GF-D8 (cell line): ENCODE measurements at places on chromosomes 1 and 21.

DNA sequence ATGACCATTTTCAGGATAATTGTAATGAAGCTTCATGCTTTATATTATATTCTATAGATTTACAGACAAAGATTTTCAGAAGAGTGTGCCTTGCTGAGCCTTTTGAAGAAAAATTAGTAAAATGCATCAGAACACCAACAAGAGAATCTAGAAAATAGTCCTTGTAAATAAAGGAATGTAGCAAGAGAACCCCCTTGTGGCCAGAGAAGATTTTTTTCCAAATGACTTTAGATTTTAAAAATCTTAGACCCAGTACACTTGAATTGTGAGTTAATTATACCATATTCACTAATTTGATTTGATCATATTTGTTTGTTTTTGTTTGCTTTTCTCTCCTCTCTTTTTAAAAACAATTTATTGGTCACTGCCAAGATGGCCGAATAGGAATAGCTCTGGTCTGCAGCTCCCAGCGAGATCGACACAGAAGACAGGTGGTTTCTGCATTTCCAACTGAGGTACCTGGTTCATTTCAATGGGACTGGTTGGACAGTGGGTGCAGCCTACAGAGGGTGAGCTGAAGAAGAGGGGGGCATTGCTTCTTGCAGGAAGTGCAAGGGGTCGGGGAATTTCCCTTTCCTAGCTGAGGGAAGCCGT, 12.8 kb upstream of the IFI44L start:
- no peak for DNase-seq

DNA sequence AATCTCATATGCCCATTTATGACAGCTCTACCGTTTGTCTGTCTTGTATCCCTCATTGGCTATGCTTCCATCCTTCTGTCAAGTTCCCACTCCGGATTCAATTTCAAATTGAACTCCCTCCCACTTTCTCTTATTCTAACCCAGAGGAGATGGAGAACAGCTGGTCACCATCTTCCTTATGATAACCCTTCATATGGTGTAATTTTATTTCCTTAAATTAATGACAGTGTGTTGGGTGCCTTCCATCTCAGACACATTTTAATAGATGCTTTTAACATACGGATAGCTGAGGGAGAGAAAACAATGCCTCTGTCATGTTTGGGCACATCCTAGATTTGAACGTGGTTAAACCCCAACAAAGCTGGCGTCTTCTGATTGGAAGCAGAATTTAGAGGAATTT, 103.0 kb upstream of the PLXNA2 start:
- DNase-seq = no peak

GRCh38 chr21:45450423-45451090, 45.6 kb downstream of the COL18A1 start:
- DNase-seq = no peak

DNA sequence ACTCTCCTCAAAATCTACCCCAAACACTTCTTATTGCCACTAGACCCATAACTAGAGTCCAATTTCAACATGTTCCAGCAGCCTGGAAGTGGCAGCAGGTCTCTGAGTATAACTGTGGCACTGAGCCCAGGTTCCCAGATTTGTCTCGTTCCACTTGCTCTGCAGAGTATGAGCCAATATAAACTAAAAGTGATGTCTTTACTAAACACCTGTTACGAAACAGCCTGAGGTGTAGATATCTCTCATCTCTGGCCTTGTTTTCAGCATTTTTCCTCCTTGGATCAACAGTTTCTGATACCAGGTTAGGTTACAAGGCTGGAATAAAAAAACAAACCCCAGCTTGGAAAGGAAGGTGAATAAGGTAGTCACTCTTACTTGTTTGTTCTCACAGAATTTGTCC, 25.2 kb upstream of the PRDX6 start:
- DNase-seq = no peak

GRCh38 chr1:71295350-71295749, 214.5 kb upstream of the ZRANB2 start:
- DNase-seq = no peak

- no peak for DNase-seq
These were observed 338.9 kb upstream of the PRMT6 start for GRCh38 chr1:106717591-106717990.

GRCh38 chr1:115469703-115470476, 131.8 kb upstream of the NGF start:
- DNase-seq = no peak

GRCh38 chr1:68594851-68595250, 98.0 kb upstream of the DEPDC1 start:
- DNase-seq = no peak

DNA sequence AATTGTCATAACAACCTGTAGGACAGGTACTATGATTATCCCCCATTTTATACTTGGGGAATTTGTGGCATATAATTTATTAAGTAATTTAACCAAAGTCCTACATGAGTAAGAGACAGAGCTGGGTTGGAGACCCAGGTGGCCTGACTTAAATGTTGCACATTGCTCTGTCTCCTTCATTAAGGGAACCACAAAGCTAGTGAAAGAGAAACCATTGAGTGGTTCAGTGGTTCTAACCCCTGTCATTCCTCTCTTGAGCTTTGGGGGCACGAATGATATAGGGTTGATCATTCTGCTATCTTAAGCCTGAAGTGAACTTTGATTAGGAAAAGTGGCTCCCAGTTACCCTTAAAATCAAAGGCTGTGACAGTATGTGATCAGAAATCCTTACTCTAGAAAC, 5.3 kb upstream of the MAP3K7CL start:
- no peak for DNase-seq

- no peak for DNase-seq
These were observed 14.1 kb upstream of the RNF223 start for GRCh38 chr1:1088029-1088800.

DNA sequence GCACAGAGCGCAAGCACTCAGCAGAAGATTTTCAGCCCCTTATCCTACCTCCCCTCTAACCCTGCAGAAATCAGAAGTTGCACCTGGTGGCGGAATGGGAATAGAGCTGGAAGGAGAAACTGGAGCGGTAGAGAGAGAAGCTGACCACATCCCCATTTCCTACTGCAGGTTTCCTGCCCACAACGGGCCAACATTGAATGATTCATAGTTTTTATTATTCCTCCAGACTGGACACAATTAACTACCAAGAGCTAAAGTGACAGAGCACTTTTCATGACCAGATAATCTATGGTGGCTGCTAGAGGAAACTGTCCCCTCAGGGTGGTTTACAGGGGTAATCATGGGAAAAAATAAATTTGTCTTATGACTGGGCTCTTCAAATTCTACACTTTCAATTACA, 21.3 kb upstream of the LRRC8D start:
- peak; percentile 18 for DNase-seq

GRCh38 chr1:23585321-23586022, 26.2 kb upstream of the ID3 start:
- DNase-seq = no peak

GRCh38 chr1:220045356-220046051, 801 bp downstream of the EPRS1 start:
- DNase-seq = no peak

- no peak for DNase-seq
These were observed 24.2 kb downstream of the CEP170 start for GRCh38 chr1:243230914-243231313.

DNA sequence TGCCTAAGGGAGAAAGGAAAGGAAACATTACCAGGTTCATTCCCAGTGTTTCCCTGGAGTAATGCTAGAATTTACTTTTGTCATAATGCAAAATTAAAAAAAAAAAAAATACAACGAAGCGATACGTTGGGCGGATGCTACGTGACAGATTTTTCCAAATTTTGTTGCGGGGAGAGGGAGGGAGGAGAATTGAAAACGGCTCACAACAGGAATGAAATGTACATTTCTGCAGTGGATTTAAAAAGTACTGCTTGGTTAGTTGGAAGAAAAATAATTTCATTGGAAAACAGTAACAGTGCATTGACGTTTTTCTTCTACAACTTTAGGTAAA, 157.5 kb downstream of the RUNX1 start:
- DNase-seq = no peak

GRCh38 chr1:156390469-156391365, 21.7 kb downstream of the RHBG start:
- DNase-seq = no peak

GRCh38 chr1:47569681-47570470, 132.0 kb downstream of the FOXD2 start:
- no peak for DNase-seq

DNA sequence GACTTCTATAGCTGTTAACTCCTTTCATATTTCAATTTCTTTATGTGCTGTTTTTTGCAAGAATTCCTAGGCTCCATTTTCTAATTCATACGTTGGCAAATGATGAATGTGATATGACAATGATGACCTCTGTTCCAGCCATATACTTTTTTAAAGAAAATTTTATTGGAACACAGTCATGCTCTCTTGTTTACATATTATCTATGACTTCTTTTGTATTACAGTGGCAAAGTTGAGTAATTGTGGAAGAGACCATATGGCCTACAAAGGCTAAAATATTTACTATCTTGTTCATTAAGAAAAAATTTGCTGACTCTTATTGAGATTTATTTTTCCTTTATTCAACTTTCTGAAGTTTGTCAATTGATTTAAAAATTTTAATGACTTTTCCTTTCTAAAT, 7.1 kb downstream of the IFI44L start:
- DNase-seq = no peak

GRCh38 chr1:6962478-6962995, 177.3 kb downstream of the CAMTA1 start:
- no peak for DNase-seq

DNA sequence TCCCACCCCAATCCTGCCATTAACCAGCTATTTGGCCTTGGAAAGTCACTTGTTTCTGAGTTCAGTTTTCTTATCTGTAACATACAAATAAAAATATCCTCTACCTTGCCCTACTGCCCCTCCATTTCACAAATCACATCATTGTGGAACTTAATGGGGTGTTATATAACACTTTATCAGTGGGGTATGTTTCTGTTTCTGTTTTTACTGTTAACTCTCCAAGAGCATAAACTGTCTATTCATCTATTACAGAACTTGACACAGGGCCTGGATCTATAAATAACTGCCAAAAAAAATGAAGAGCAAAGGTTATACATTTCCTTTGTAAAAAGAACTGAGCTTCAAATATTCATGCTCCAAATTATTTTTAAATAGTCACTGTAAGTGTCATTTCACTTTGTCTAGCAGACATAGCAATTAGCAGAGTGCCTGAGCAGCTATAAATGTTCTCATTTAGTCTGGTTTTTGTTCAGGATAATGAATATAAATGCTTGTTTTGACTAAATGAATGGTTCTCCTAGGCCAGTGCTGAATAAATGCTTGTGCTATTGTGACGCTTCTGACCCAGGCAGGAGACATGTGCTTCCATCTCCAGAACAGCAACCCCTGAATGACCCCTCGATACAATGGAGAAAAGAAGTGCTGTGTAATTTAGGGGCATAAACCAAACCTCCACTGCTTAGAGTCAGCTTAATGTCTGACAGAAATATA, 7.4 kb downstream of the PIGM start:
- DNase-seq = no peak

DNA sequence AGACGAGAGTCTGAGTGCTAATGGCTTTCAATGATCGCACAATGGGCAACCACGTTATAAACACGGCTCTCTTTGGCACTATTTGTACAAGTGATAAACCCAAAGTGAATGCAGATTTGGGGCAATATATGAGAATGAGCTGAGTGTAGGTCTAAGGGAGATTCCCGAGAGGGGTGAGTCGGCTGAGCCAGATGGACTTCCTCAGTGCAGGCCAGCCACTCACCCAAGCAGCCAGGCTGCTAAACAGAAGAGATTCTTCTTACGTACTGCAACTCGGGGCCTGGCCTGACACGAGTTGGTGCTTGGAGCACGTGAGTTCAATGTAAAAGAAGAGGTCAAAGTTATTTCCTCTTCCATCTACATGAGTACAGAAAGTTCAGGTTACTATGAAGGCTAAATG, 6.2 kb upstream of the MIXL1 start:
- DNase-seq = no peak

GRCh38 chr1:59017501-59018231, 233.8 kb upstream of the JUN start:
- no peak for DNase-seq

GRCh38 chr1:80402625-80403024, 1396.1 kb upstream of the ADGRL4 start:
- DNase-seq = no peak

DNA sequence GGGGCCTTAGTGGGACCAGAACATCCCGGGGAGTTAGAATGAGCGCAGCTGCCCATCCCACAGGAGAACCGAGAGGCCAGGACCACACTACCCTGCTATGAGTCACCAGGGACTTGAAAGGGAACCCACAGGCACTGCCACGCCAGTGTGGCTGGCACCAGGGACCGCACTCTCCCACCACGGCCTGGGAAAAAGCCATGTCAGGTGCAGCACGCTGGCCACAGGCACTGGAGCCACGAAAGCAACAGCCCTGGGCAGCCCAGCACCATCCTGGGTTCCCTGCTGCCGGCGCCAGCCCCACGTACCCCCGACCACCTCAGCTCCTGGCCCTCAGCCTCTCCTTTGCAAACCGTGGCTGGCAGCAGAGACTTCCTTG, 14.1 kb upstream of the TMEM240 start:
- DNase-seq = no peak

- DNase-seq = no peak
These were observed 235.3 kb upstream of the KCNK2 start for GRCh38 chr1:214847071-214847810.

DNA sequence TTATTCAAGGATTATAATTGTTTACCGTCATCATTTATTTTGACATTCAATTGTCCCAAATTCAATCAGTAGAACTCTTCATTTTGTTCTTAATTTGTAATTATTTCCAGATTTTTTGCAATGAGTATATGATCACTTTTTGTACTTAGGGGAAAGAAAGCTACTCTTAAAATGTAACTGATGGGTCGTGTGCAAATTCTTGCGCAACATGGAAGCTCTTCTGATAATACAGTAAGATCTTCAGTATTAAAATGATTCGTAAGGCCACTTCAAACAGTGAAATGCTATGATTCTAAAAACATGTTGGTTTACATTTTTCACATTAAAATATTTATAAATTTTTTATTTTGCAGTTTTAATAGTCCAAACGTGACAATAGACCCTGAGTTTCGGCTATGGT, 63.4 kb downstream of the LBR start:
- no peak for DNase-seq

- DNase-seq = no peak
These were observed 298.9 kb downstream of the DSCAM start for GRCh38 chr21:40547906-40548513.

GRCh38 chr1:112686835-112687234, 12.4 kb downstream of the MOV10 start:
- no peak for DNase-seq

- DNase-seq = no peak
These were observed 47.7 kb upstream of the RPL11 start for GRCh38 chr1:23643736-23644554.

GRCh38 chr1:159923203-159924024, 1.9 kb downstream of the TAGLN2 start:
- peak; percentile 74 for DNase-seq

- no peak for DNase-seq
These were observed 26.5 kb upstream of the NTPCR start for GRCh38 chr1:232923739-232924386.
